ENCODE measurements at places on chromosomes 1 and 21.
A peak's percentile ranks its signal among the peaks of the same experiment; 100 is the strongest.

GRCh38 chr1:62613325-62613727 lies 16.0 kb downstream of the ANGPTL3 start:
- DNase-seq: no peak

GRCh38 chr21:33824156-33824941 lies 91.3 kb downstream of the ATP5PO start:
- peak; percentile 36 for DNase-seq

GRCh38 chr1:238596703-238597102 lies 706.0 kb upstream of the ZP4 start:
- DNase-seq: no peak

DNA sequence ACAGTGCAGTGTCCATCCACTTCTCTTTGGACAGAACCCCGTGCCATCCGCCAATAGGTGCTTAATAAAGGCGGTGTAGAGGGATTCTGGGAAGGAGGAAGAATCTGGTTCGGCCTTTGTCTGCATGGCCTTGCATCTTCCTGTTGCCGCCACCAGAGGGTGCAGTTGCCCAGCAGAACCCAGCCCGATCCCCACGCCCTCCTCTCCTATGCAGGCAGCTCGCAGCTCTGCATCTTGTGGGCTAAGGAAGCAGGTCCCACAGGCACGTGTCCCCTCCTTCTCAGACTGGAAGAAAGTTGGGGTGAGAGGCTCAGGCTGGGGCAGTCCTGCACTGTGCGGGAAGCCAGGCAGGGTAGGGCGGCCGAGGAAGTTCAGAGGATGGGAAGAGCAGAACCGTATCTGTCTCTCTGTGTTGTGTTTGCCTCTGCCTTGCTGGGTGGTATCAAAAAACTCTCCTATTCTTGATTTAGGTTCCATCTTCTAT lies 20.8 kb downstream of the NAV1 start:
- DNase-seq: peak; percentile 82

DNA sequence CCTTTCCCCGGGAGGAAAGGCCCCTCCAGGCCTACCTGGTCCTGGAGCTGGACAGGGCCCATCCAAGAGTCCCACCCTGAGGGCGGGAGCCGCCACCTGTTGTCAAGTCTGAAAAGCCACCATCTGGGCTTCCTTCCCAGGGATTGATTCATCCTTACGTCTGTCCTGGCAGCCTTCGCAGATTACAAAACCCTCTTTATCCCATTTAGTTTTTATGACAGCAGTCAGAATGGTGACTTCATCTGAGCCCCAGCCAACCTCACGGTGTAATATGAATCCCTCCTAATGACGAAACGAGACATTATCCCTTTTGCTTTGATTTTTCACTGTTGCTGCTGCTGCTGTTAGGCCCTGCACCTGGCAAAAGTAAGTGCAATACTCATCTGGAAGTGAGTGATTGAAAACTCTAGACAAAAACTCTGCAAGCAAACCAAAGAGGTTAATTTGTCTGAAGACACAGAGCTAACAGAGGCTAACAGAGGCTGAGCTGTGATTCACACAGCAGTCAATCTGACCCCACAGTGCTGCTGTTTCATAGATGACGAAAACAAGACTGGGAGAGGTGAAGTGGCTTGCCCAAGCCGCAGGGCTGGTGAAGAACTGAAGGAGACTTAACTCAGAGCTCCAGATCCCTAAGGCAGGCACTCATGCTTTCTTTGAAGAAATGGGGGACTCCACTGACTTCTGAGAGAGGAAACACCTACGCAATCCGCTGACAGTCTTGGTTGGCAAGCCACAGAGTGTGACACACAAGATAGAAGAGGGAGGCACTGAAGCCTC lies 30.0 kb upstream of the S100A7 start:
- peak; percentile 54 for DNase-seq

DNA sequence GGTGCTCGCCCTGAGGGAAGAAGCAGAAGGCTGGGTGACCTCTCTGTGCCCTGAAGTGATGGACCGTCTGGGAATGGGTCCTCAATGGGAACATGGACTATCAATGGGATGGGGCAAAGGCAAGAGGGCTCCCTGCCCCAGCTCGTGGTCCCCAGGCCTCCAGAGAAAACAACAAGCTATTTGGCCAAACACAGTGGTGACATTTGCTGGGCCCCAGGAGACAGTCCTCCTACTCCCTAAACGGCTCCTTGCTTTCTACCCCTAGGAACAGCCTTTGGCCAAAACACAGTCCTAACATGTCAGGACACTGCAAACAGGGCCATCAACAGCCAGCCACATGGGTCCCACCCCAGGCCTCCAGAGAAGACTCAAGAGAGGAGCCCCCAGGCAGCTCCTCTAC lies 102.8 kb downstream of the RAVER2 start:
- DNase-seq: no peak

- no peak for DNase-seq
Measured at GRCh38 chr1:178683291-178683690, 41.8 kb upstream of the RALGPS2 start.

DNA sequence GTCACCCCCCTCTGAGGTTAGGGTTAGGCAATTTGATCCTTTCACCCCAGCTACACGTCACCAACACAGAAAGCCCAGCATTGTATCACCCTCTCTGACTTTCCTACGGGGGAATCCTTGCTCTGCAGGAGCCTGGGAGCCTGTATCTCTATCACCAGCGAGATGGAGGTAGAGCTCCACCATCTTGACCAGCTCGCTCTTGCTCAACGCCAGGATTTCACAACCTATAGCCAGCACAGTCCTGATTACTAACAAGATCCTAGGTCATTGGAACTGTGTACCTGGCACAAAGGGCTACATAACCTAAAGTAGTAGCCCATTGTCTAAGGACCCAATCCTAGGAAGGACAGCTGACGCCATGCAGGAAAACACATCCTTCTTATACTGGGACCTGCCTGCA lies 66.1 kb downstream of the DMRTA2 start:
- no peak for DNase-seq

GRCh38 chr1:195097316-195097715 lies 1510.9 kb downstream of the KCNT2 start:
- DNase-seq: no peak

DNA sequence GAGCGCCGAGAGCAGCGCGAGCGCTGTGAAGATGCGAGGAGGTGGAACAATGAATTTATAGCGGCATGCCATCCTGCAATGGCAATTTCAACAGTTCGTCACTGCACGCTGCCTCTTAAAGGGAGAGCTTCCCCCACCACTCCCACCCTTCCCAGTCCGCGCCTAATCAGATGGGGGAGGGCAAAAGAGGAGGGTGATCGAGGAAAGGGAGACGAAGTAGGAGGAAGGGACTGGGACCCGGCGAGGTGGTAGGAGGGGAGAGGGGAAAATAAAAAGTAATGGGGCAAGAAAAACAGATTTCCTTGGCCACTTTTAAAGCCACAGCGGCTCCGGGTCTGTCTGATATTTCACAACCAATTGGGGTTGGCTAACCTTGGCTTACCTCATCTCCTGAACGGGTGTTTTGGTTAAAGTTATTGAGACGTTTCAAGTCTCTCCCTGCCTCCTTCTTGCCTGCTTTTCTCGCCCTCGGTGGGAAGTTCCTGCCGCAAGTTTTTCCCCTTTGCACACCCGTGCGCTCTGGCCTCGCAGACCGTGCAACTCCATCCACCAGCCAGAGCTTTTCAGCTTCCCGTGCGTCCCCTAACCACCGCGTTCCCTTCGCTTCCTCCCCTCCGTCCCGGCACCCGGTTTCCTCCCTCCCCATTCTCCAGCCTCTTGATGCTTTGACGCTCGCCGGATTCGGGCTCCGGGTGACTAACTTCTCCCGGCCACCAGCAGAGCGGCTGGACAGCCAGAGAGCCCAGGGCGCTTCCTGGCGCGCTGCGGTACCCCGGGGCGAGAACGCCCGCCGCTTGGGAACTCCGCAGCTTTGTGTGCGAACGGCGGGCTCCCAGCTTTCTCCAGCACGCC lies at the start of gene ADAMTS5:
TSS of gene ADAMTS5 (minus strand) at position 27 of the 852 bp plus-strand sequence. CDS start 697 bp downstream, outside the sequence.
- DNase-seq: peak; percentile 87

DNA sequence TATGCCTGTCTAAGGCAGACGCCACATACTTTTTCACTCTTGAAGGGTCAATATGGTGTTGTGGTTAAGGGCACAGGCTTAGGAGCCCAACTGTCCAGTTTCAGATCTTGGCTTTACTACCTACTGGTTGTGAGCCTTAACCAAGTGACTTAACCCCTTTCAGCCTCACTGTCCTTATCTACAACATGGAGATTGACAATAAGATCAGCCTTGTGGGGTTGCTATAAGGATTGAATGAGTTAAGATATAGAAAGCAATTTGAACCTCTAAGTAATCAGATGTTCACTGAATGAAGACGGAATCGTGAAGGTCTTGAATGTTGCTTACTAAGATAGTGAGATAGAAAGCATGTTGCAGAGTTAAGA lies 121.3 kb upstream of the JUN start:
- no peak for DNase-seq

DNA sequence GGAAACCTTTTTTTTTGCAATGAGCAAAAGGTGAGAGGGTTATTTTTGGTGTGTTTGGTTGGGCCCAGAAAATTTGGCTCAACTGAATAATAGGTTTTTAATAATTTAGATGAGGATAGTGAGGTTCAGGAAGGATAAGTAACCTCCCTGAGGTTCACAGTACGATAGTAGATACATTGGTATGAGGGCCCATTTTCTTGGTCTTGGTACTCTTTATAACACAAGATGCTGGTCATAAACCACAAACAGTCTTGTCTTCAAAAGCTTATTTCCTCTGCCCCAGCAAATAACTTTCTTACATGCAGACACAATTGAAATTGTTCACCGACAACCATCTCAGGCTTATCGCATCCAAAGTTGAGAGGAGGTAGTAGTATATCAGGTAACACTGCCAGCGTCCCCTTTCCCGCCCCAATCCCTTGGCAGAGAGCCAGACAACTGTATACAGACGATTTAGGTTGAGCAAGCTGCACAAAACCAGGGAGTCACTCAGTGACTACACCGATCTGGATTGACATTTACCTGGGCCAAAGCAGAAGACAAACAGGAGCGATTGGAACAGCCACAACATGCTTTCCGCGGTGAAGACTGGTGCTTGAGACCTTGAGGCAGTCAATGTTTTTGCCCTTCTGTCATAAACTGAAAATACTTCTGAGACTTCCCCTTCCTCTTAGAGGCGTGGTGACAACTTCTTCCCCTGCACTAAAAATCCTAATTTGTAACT lies at the start of gene SLAMF6:
TSS of gene SLAMF6 (minus strand) at position 634 of the 724 bp plus-strand sequence. CDS start at position 571, 63 bp downstream.
- no peak for DNase-seq

GRCh38 chr1:40495315-40495903 lies 13.2 kb upstream of the EXO5 start:
- DNase-seq: peak; percentile 26

DNA sequence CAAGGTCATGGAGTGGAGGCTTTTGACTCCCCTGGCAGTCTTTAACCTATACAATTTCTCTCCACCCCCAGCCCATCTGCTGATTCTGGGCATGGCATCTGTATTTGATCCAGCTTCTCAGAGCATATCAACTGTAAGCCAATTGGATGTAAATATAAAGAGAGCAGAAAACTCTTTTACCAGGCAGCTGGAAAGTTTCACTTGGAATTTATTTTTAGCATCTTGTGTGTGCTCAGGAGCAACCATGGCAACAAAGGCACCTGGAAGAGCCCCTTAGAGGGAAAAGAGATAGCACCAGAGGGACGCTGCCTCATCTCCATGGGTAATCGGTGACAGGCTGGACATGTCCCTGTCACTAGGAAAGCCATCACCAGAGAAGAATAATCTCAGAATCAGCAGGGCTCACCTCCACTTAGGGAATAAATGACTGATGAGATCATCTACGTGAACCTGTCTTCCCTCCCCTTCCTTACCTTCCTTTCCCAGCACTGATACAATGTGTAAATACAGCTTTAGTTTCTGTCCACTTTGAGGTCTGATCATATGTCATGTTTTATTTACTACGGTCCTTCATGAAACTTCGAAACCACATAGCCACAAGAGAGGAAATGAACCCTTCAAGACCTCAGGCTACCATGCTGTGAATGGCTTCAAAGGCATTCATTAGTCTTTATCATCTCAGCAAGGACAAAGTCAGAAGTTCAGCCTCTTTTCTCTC lies 25.3 kb upstream of the SIPA1L2 start:
- no peak for DNase-seq

DNA sequence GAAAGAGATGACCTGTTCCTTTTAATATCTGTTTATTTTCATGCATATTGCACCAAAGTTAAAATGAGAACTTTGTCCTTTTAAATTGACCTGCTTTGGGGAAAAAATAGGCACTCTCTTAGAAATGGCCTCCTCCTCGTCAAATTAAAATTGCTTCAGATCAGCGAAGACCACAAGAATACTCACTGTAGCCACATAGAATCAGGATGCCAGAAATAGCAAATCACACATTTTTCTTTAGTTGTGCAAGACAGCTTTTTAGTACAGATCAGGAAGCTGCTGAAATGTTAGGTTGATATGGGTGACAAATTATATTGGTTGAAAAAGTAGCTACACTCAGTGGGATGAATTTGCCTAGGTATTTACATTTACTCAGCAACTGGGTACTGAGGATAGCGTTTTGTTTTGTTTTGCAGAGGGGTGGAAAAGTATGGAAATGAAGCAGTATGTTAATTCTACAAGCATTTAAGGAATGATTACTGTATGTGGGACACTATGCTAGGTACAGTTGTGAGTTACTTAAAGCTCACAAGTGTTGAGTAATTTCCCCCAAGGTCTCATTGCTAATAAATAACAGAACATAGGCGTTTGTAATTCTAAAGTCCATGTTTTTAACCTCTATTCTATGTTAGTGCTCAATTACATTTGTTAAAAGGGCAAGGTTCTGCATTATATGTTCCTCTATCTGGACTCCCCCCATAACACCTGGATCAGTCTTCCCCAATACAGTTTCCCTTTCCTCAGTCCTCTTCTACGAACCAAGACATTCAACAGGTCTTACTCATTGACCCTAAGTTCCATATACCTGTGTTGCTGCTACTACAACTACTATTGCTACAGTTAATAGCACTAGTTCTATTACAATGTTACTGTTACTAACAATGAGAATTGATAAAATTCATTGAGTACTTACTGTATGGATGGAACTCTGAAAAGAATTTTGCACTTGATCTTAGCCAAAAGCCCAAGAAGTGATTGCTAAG lies 99.4 kb upstream of the S1PR1 start:
- no peak for DNase-seq

- DNase-seq: no peak
Measured at GRCh38 chr1:2989976-2990375, 31.3 kb upstream of the ACTRT2 start.

DNA sequence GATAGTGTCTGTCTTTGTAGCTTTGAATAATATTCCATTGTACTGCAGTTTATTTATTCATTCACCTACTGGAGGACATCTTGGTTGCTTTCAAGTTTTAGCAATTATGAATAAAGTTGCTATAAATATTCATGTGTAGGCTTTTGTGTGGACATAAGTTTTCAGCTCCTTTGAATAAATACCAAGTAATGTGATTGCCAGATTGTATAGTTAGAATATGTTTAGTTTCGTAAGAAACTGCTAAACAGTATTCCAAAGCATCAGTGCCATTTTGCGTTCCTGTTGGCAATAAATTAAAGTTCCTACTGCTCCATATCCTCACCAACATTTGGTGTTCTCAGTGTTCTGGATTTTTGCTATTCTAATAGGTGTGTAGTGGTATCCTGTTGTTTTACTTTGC lies 311.7 kb upstream of the FMN2 start:
- DNase-seq: no peak
